GM23248 (cell line): ENCODE measurements at places on chromosomes 5 and 9. TPM values are rescaled to one million over a fixed set of nuclear protein-coding genes. Genes with fewer than 3 reads are reported as not detected.

DNA sequence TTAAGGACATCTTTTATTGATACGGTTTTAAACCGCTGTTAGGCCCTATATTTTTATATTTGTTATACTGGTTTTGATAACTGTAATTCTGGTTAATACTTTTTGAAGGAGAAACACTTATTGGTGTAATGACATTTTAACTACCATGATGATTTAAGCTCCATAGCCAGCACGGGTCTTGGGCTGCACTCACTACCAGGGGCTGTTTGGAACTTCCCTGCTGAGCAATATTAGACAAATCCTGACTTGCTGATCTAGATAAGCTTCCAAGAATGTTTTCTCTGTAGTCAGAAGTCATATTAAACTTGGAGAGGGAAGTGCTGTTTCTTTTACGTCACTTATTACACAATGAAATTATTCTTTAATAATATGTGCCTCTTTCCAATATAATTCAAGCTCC is 540.0 kb upstream of the GRAMD2B start:
- no peaks in the 10 kb centered on the region for H3K36me3 ChIP-seq
- no peak overlapping the region for H3K27ac ChIP-seq
- no peaks in the 10 kb centered on the region for H3K27me3 ChIP-seq
- H3K4me1 ChIP-seq, result no peaks in the 10 kb centered on the region
- no peak overlapping the region for H3K4me3 ChIP-seq

Gene SLC25A48
- not detected in 2 replicates for total RNA-seq

- H3K4me3 ChIP-seq, result no peak overlapping the region
- H3K36me3 ChIP-seq, result no peaks in the 10 kb centered on the region
- DNase-seq, result peak; percentile 32
- no peak overlapping the region for H3K27ac ChIP-seq
- H3K27me3 ChIP-seq, result no peaks in the 10 kb centered on the region
These were observed 296.7 kb upstream of the PANK3 start for GRCh38 chr5:168875832-168876231.

Gene AK8
- 0.32 and 1.0 TPM in 2 replicates for total RNA-seq

Gene ADAMTS16
- 0.11 and 0.13 TPM in 2 replicates for total RNA-seq

Gene C5orf52
- total RNA-seq, result not detected in 2 replicates

Gene SPINK13
- total RNA-seq, result not detected in 2 replicates
